ENCODE measurements at places on chromosomes 7 and 10.

- DNase-seq, result peak; percentile 20
Observed at GRCh38 chr10:112815269-112816032, 134.6 kb upstream of the TCF7L2 start.

- no peak for DNase-seq
Observed at GRCh38 chr7:68980011-68980410, 618.3 kb upstream of the AUTS2 start.

DNA sequence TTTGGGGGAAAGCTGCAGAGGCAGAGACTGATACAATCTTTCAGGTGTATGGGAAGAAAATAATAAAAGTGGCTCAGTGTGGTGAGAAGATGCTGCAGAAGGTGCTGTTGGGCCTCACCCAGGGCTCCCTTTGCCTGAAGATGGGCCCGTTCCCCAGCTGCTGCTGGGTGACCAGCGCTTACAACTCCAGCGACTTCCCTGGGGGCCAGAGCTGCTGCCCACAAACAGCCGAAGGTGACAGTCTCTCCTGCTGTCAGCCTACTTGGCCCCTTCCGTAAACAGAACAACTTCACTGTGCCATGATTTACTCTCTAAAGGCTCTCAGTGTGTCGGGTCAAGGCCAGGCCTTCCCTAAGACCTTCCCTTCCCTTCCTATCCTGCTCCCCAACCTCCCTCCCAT lies 93.6 kb upstream of the PCBD1 start:
- no peak for DNase-seq

DNA sequence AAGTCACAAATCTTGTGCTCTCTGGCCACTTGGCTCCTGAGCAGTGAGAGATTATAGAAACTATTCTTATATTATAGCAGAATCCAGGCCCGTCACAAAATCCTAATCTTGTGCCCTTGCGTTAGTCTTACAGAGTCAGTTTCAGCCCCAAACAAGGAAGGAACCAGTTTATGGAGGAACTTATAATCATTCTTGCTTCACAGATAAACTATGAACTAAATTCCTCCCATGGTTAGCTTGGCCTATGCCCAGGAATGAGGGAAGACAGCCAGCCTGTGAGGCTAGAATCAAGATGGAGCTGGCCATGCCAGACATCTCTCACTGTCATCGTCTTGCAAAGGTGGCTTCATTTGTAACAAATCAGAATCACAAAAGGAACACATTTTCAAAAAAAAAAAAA lies 199.7 kb upstream of the PITRM1 start:
- DNase-seq, result no peak

- DNase-seq, result no peak
Observed at GRCh38 chr10:79244841-79245504, 102.3 kb upstream of the PPIF start.

DNA sequence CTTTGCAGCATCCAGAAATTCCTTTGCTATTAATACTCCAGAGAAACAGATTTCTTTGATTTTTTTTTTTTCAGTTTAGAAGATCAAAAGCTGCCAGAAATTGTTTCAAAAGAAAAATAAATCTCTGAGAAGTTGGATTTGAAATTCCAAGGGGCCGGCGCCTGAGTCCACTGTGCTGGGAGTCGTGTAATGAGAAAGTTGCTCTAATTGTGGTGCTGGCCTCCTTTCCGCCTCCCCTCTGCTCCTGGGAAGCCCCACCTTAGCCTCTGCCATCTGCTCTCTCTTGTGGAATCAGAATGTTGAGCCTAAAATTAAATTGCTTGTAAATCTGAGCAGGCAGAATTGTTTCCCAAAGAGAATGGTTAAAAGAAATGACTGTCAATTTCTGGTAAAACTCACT lies 93.3 kb downstream of the EMX2 start:
- DNase-seq, result no peak

- peak; percentile 7 for DNase-seq
Observed at GRCh38 chr7:90816511-90817142, 220.5 kb downstream of the CDK14 start.

GRCh38 chr10:123574109-123574698 lies 92.0 kb upstream of the GPR26 start:
- DNase-seq, result no peak

DNA sequence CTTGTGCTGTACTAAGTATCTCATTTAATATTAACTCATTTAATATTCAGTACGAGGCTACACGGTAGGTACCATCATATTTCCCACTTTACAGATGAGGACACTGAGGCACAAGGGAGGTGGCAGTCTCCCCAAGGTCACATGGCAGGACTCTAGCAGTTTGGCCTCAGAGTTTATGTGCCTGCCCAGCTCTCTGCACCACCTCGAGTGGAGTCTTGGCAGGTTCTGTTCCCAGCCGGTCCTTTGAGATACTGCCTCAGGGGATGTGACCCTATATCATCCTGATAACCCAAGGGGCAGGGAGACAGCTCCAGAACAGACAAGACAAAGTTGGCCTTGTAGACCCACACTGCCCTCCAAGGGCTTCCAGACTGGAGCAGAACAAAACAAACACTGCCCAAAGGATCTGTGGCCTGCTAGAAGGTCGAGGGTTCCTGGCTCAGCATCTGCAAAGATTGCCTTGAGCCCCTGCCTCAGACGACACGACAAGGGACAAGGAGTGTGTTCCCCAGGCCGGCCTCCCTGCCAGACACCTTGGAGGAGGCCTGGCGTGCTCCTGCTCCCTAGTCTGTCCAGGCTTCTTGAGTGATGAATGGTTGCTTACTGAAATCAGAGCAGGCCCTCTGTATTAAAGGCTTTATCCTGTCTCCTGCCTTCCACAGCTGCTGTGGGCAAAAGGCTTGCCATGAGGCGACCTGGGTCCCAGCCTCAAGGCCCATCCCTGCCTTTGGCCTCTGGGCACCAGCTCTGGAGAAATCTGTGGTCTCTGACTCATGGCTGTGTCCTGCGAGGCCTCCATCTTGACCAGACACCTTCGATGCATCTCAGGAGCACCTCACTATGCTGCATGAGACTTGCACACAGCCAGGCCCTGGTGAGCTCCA lies 3.9 kb upstream of the PWWP2B start:
- DNase-seq, result peak; percentile 31

DNA sequence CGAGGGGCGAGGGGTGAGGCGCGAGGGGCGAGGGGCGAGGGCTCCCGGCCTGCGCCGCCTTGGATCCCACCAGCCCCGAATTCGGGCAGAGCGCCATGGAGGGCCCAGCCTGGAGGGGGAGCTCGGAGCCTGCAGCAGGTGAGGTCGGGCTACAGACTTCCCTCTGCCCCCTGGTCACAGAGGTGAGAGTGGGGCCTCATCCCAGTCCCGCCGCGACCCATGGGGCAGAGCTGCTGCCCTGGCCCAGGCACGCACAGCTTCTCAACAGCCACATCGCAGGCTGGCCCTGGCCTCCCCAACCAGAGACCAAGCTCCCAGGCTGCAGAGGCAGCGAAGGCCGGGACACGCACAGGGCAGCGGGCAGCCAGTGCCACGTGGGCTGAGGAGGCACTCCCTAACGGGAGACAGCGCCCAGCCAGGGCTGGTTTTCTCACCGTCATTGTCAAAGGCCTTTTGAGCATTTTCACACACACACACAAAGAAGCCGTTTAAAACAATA lies 191.8 kb downstream of the PTPRN2 start:
- no peak for DNase-seq

GRCh38 chr10:113992471-113993011 lies 51.1 kb upstream of the ADRB1 start:
- DNase-seq, result no peak

- DNase-seq, result no peak
Observed at GRCh38 chr10:52566471-52567246, 205.9 kb downstream of the MBL2 start.

- DNase-seq, result no peak
Observed at GRCh38 chr10:122878799-122879338, 512 bp downstream of the FAM24B start.

DNA sequence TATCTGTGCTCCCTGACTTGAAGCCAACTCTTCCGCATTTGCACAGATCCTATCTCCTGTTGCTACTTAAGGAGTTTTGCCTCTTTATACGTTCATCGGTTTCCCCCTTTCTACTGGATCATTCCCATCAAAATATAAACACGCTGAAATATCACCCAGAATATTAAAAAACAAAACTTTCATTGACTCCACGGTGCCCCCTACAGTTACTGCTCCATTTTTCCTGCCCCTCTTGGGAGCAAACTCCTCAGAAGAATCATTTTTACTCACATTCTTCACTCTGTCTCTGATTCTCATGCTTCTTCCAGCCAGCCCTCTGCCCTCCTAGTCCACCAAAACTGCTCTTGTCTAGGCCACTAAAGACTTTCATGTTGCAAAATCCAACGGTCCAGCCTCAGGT lies 66.4 kb downstream of the MYOF start:
- DNase-seq, result no peak

DNA sequence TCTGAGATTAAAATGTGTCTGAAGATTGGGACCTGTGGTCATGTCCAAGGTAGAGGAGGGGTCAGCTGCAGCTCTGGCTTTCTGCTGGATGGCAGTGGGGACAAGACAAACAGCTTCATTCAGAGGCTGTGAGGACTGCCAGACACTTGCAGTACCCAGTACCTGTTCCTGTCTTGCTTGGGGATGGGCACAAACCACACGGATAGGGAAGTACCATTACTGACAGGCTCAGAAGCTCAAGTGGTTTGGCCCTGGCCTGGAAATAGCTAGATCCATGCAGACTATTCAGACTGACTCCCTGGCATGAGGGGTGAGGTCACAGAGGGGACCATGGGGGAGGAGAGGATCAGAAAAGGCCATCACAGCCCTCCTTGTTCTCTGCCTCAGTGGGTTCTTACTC lies 56.0 kb upstream of the COMTD1 start:
- DNase-seq, result no peak

GRCh38 chr7:272108-272615 lies 17.8 kb upstream of the FOXL3 start:
- DNase-seq, result no peak

DNA sequence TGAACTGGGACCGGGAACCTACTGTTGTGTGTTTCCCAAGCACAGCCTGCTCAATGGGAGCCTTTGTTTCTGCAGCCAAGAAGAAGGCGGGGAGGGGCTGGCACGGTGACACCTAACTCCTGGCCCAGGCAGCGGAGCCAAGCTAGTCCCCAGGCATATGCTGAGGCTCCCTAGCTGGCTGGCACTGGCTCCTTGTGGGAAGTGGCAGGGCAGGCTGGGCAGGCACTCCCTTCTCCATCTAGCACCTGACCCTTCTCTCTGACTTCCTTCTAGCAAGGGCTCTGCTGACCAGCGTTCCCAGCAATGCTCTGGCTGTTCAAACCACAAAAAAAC lies 325.0 kb downstream of the PLXNA4 start:
- DNase-seq, result no peak

DNA sequence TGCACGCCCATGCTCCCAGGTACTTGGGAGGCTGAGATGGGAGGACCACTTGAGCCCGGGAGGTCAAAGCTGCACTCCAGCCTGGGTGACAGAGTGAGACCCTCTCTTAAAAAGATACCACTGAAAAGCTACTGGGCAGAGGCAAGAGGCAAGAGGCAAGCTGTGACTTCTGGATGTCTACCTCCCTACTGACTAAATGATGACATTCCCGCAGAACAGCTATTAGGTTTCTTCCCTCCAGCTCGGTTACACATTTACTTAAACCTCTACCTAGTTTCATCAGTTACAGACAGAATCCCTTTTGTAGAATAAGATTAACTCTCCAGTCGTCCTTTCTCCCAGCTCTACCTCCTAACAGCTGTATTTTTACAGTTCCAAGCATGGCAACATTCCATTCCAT lies 21.2 kb downstream of the RHEB start:
- no peak for DNase-seq

DNA sequence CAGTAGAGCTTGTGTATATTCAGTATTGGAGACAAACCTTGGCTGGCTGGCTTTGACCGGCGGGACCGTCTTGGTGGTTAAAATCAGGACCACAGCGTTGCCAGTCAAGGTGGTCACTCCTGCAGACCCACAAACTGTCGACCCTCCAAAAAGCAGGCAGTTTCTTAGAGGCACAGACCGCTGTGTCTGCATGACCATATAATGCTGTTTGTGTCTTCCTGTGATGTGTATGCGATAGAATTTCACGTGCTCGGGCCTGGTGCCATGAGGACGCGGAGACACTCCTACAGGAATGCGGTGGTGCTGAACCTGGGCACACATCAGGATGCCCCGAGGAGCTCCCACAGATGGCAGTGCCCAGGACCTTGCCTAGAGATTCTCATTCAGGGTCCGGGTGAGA lies 34.8 kb downstream of the BNIP3 start:
- no peak for DNase-seq

DNA sequence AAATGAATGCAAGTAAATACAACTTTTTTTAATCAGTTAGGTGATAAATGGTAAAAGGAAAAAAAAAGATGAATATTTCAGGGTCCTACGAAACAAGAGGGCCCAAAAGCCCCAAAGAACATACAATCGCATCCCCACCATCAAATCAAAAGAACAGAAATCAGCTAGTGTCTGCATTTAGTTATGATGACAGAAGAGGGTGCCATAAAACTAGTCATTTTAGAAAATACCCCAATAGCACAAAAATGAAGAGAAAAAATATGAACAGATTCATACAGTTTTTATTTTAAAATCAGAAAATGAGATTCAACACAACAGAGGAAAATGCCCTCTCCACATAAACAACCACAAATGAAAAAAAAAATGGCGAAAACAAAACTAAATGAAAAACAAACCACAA lies 905.5 kb downstream of the REEP3 start:
- no peak for DNase-seq

GRCh38 chr7:107684947-107685463 lies 24.4 kb downstream of the SLC26A4 start:
- DNase-seq, result no peak

DNA sequence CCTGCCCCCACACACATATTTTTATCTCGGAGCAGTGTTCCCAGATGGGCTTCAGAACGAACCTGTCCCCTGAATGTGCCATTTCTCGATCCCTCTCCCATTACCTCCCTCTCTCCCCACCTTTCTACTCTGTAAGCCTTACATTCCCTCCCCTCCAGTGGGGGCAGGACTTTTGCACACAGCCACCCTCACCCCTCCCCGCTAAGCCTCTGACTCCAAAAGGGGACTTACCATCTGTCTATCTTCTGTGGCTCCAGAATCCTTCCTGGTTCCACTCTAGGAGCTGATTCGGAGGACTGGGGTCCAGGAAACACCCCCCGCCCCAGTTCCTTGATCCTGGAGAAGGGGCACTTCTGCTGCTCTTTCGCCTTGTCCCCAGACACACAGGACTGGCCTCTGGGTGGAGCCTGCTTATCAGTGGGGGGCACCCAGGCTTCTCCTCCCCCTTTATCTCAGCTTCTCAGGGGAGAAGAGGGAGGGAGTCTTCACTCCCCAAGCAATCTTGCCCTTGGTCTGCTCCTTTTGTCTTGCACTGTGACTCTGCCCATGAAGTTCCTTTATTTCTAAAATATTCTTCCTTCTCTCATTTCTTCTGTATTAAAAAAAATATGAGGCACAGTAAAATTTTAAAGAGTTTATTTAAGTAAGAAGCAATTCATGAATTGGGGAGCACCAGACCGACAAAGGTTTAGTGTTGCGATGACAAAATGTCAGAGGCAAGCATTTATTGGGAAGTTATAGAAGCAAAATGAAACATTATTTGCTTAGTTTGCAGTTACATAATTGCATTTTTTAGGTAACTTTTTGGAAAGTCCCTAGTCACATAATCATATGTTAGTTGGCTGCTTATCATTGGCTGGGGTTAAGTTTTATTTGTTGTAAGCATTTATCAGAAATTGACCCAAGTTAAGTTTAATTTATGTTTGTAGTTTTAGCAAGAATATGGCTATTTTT lies at the start of gene KEL:
Gene KEL, minus strand, starts transcription at position 391 of the 954 bp plus-strand sequence. Its CDS starts 157 bp downstream, at position 234.
- no peak for DNase-seq

All from T1000 (cell line).